ENCODE measurements at places on chromosomes 7 and 10.

DNA sequence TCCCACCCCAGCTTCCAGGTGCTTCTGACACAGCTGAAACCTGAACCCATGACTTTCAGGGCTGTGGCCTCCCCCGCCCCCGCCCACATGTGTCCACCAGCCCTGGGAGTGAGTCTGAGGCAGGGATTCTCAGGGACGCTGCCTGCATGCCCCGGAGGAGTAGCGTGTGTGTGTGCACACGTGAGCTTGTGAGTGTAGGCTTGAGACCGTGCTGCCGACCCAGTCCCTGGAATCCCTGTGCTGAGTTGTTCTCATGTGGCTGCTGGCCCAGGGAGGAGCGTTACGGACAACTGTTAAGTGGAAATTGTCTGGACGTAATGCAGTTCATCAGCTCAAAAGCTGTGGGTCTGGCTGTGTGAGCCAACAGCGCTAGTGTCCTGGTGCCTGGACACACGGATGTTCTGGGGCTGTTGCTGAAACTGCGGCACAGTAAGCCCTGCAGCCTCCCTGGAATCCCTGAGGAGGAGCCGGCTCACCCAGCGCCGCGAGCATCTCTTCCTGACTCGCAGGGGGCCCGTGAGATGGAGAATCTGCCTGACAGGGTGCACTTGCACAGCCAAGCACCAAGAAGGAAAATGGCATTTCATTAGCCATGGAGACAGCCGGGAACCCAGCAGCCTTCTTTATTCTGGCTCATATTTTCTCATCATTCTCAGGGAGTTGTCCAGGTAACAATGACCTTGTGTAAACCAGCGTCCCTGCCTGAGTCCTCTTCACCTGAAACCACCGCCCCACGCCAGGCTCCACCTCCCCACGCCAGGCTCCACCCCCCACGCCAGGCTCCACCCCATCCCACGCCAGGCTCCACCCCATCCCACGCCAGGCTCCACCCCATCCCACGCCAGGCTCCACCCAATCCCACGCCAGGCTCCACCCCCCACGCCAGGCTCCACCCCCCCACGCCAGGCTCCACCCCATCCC, 603.9 kb downstream of the PTPRN2 start:
- no peak for DNase-seq

GRCh38 chr7:157683747-157684156, 346.9 kb downstream of the DNAJB6 start:
- DNase-seq: no peak

GRCh38 chr7:47852330-47853245, 95.7 kb downstream of the PKD1L1 start:
- peak; percentile 29 for DNase-seq

DNA sequence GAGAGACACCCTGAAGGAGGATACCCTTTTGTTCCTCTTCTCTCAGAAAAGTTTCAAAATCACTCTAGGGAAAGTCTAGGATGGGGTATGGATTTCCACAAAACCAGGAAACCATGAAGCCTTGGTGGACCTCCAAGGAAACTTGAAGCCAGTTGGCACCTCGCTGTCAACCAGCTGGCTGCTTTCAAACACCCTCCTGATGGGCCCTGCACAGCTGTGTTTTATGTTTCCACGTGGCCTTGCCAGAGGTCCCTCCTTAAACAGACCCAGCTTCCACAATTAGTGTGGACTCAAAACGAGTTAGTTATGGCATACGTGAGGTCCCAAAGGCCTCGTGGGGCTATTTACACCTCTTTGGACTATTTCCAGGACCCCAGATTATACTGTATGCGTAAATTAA, 5.9 kb downstream of the PPP1R3A start:
- DNase-seq: no peak

DNA sequence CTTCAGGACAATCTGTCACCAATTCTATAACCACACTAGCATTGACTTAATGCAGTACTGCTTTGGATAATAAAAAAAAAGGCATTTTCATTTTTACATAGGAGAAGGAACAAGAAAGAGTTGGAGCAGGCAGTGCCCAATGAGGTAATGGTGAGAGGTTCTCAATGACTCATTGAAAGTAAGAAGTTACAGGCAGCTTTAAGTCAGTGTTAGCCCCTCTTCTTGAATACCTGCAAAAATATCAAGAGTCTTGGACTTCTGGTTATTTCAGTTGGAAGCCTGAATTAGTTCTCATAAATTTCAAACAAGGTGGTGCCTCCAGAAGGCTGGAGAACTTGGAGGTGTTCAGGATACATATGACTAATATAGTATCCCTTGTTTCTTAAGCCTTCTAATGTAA, 422.5 kb downstream of the HTR7 start:
- DNase-seq: no peak

Data from ACHN (cell line).